ENCODE measurements at places on chromosomes 6 and 20.

- no peak for DNase-seq
Measured at GRCh38 chr6:167464177-167464576, 139.3 kb downstream of the TTLL2 start.

GRCh38 chr6:165884813-165885765 is 222.0 kb upstream of the PDE10A start:
- peak; percentile 62 for DNase-seq

DNA sequence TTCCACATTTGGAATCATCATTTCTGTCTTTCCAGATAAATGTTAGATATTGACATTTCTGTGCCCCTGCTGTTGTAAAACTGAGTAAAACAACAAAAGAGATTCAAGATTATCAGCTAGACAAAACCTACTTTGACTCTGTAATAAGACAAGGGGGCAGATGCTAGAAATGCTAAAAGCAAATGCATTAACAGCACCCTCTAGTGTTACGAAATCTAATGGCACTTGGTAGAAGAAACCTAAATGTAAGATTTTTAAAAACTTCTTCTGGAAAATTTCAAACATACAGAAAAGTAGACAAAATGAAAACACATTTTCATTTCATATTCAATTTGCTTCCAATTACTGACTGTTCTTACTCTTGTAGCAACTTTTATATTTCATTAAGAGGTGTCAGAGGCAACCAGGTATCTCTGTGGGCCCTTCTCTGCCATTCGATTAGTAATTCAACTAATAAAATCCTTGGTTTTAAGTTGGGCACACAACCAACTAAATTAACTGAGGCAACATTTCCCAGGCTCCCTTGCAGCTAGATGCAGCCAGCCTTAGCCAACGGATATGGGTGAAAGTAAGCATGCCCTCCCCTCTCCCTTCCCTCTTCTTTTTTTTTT is 45.0 kb downstream of the SLC23A2 start:
- peak; percentile 59 for DNase-seq

- no peak for DNase-seq
Measured at GRCh38 chr6:23534351-23534750, 591.7 kb upstream of the NRSN1 start.

DNA sequence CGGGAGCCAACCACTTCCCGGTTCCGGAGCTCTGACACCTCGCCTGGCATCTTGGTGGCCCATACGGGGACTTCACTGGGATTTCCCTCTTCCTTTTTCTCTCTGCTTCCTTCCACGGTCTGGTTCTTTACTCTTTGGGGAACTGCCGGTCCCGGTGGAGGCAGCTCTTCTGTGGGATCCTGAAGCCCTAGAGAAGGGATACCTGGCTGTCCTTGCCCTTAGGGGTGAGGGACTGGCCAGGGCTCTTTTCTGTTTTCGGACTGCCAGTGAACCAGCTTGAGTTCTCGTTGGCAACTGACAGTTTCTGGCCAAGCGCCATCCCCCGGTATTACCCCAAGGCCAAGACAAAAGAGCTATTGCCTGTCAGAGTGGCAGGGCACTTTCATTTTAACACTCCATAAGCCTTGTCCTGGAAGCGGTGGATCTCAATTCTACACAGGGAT is 880 bp upstream of the CPXM1 start:
- DNase-seq: no peak

GRCh38 chr20:24766143-24766527 is 182.9 kb upstream of the CST7 start:
- no peak for DNase-seq

DNA sequence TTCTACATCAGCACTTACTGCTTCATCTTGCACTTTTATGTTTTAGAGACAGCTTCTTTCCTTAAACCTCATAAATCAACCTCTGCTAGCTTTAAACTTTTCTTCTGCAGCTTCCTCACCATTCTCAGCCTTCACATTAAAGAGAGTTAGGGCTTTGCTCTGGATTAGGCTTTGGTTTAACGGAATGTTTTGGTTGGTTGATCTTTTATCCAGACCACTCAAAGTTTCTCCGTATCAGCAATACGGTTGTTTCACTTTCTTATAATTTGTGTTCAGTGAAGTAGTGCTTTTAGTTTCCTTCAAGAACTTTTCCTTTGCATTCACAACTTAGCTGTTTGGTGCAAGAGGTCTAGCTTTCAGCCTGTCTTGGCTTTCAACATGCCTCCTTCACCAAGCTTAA is 40.4 kb downstream of the DNAAF9 start:
- DNase-seq: no peak

- no peak for DNase-seq
Measured at GRCh38 chr20:50601511-50602431, 89.6 kb downstream of the RIPOR3 start.

DNA sequence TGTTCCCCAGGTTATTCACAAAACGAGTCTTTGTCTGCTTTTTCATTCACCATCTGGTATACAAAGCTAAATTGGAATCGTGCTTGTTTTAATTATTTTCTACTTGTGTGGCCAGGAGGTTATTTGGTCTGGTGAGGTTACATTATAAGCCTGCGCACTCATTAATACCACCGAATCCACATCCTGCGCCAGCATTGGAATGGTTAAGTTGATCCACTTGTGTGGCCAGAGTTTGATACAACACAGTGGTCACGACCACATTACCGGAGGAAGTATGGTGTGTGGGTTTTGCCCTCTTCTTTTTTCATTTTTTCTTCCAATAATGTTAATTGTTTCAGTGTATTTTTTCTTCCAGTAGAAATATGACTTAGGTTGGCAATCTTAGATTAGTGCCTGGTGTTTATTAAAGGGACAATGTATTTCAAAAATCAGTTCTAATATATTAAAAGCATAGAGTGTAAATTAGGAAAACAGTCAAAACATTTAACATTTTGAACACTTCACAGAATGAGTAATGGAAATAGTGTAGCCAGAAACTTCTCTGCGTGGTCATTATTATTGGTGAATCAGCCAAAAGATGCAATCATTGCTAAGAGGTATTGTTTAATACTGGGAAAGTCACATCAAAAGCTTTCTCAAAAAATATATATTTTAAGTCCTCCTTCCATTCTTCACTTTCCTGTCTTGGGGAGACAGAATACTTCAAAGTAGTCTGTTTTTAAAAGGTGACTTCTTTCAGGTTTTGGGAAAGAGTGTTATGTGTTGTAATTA is 84.5 kb downstream of the JARID2 start:
- no peak for DNase-seq

- no peak for DNase-seq
Measured at GRCh38 chr6:99297415-99297814, 52.1 kb downstream of the FAXC start.

- DNase-seq: peak; percentile 35
Measured at GRCh38 chr20:8454137-8454712, 322.2 kb downstream of the PLCB1 start.

DNA sequence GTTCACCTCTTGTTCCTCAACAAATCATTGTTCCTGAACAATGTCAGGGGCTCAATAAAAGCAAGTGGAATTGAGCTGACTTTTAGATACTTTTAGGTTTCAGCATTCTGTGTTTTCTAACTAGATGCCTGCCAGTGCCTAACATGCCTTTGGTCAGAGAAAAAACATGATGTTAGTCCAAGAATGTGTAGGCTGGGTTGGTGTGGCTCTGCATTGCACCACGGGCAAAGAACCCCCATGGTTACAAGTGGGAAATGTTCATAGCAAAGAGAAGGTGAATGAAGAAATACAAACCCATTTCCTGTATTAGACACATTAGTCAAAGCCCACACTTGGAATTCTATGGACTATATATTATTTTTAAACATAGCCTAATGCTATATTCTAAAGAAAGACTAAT is 193.3 kb downstream of the TMEM200A start:
- no peak for DNase-seq

DNA sequence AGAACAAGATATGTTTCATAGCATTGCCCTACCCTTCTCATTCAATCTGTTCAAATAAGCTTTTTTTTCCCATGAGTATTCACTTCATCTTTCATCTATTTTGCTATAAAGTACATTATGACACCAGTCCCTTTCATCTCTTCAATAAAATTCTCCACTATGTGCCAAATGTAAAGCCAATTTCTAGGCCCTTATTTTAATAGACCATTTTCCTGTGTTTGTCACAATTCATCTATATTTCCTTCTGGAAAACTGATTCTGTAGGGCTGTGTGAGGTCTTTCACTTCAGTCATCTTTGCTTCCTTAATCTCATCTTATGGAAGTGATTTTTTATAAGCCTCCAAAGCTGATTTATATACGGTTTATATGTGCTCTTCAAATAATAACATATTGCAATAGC is 992.4 kb upstream of the EYS start:
- no peak for DNase-seq

- DNase-seq: no peak
Measured at GRCh38 chr6:54633601-54634000, 213.0 kb upstream of the FAM83B start.

- no peak for DNase-seq
Measured at GRCh38 chr6:89066940-89067646, 13.5 kb upstream of the PNRC1 start.

GRCh38 chr6:3137057-3137777 is 18.7 kb downstream of the BPHL start:
- no peak for DNase-seq

DNA sequence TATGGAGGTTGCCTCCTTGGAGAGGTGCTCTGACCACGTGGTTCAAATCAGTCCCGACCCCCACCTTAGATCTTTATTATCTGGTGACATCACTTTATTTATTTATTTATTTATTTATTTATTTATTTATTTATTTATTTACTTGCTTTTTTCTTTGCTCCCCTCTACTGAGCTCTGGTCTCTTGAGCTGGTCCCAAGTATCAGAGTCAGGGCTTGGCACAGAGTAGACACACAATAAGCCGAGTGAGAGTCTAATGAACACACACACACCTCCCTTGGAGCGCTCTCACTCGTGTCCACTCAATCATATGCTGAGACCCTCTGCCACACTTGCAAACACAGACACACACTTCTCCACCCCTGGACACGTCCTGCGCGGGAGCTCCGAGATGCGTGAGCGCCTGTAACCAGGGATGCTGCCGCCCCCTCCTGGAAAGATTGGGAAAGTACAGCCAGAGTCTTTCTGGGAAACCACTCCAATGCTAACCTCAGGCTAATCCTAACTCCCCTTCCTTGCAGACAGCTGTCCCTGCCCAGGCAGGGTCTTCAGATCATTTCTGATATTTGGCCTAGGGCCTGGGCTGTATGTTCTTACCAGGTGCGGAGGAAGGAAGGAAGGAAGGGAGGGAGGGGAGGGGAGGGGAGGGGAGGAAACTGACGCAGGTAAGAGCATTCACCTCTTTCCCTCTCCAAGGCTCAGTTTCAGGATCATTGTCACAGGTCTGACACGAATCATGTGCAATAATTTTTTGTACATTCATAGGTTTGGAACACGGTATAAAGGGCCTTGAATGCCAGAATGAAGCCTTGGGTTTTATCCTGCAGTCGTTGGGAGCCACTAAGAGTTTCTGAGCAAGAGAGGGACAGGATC is 70.9 kb downstream of the STK35 start:
- peak; percentile 61 for DNase-seq

DNA sequence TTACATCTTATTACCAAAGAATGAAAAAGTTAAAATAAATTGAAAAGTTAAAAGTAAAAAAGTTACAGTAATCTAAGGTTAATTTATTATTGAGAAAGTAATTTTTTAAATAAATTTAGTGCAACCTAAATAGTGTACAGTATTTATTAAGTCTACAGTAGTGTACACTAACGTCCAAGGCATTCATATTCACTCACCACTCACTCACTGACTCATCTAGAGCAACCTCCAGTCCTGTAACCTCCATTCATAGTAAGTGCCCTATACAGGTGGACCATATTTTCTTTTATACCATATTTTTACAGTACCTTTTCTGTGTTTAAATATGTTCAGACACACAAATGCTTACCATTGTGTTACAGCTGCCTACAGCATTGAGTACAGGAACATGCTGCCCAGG is 624.7 kb upstream of the NOX3 start:
- DNase-seq: no peak

GRCh38 chr6:158037771-158038170 is 56.1 kb downstream of the SYNJ2 start:
- no peak for DNase-seq

- no peak for DNase-seq
Measured at GRCh38 chr6:33081098-33081824, 5.5 kb downstream of the HLA-DPB1 start.

GRCh38 chr6:79212859-79213258 is 21.6 kb downstream of the HMGN3 start:
- DNase-seq: no peak

DNA sequence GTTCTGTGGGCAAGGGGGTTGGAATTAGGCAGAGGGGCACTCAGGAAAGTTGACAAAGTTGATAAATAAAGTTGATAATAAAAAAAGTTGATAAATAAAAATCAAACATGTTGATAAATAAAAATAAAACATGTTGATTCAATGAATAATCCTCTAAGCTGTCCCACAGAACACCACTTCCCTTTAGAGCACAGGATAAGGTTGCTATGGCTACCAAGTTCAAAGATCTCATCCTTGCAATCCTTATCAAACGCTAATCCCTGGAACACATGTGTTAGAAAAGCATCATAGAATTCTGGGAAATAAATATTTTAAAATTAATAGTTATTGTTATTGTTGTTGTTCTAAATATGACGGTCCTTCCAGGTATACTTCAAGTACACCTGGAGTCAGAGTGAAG is 33.9 kb downstream of the MBOAT1 start:
- DNase-seq: no peak

DNA sequence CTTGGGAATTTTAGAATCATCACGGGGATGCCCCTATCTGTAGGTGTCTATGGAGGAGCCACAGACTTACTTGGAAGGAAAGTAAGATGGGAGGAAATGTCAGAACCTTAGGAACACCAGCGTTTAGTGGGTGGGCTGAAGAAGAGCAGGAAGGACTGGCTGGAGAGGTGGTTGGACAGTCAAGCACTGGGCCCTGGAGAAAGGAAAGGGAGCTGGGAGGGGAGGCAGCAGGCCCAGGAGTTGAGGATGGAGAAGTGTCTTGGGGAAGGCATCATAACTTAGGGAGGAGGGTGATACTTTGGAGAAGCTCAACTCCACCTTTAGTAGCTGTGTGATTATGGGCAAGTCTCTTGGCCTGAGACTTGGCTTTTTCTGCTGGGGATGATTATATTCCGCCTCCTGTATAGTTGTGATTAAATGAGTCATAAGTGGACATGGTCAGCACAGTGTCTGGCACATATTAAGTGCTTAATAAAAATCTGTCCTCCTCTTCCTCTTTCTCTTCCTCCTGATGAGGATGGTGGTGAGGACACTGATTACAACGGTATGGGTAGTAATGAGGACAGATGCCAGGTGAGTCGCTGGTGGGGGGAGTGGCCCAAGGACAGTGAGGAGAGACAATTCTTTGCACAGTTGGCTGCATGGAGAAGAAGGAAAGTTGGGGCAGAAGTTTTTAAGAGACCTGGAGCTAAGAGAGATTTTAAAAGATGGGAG is 125.7 kb downstream of the TOX2 start:
- no peak for DNase-seq

DNA sequence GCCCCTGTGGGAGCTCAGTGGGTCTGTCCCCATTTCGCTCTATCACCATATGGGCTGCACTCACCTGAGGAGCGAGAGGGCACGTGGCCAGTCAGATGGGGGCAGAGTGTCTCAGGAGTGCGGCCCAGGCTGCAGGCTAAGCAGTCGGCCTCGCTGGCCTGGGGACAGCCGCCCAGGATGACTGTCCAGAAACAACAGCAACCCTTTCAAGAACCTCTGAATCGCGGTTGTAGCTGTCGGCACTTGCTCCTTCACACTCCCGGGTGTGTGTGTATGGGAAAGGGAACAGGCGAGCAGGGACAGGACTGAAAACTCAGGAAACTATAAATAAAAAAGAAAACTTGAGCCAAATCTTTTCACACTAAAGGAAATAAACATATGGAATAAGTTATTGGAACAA is 63.1 kb downstream of the TFAP2A start:
- no peak for DNase-seq
